ENCODE measurements at places on chromosomes 11 and 22.

DNA sequence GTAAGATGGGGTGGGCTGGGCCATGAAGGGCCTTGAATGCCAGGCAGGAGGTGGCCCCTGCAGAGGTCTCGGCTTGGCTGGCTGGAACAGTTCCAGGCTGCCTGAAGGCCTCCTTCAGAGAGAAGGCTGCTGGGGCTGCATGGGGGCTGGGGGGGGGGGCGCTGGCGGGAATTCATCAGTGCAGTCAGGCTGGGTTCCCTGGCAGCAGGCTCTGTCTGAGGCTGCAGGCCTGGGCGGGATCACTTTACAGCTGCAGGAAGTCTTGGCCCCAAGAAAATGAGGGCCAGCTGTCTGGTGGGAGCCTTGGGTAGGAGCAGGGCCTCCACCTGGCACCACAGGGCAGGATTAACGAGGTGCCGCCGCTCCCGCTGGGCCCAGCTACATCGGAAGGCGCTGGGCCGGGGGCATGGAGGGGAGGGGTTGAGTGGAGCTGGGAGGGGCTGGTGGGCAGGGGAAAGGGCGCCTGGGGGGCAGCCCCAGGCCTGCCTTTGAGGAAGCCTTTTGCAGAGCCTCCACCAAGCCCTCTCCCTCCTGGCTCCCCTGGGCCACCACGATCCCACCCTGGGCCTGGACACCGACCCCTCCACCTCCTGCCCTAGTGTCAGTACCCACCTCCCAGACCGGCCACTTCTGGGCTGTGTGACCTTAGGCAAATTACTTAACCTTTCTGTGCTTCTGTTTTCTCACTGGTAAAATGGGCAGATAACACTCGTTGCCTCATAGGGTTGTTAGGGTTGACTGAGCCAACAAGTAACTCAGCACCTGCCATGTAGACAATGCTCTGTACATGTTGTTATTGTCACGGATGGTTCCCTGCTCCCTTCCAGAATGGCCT lies 31.0 kb upstream of the HMOX1 start:
- no peak for DNase-seq

GRCh38 chr11:122910775-122911174 lies 28.2 kb downstream of the JHY start:
- no peak for DNase-seq

GRCh38 chr11:17779861-17780594 lies 45.4 kb downstream of the KCNC1 start:
- DNase-seq: peak; percentile 9

- no peak for DNase-seq
These were observed 144.6 kb downstream of the ATG16L2 start for GRCh38 chr11:72958791-72959190.

- no peak for DNase-seq
These were observed 62.8 kb downstream of the NRXN2 start for GRCh38 chr11:64660205-64660604.
